HTR-8/SVneo (cell line): ENCODE measurements at places on chromosomes 12 and 14.
A peak's percentile ranks its signal among the peaks of the same experiment; 100 is the strongest.

GRCh38 chr14:61491224-61491623 lies 169.8 kb downstream of the PRKCH start:
- DNase-seq: no peak

- DNase-seq: no peak
These were observed 66.4 kb upstream of the BMP4 start for GRCh38 chr14:54023027-54023426.

DNA sequence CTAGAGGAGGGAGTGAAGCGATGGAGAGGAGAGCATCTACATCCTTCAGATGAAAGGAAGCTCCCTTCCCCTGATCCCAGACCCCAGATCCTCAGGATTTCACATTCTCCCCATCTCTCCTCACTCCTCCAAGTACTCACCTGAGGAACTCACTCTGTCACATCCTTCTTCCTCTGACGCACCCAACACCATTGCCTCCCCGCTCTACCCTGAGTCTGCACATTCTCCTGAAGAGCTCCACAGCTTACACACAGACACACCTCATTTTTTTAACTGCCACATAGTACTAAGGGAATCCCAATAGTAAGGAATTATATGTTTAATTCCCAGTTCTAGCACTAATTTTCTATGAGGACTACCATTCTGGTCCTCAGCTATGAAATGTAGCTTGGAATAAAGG lies 16.3 kb upstream of the METTL17 start:
- no peak for DNase-seq

DNA sequence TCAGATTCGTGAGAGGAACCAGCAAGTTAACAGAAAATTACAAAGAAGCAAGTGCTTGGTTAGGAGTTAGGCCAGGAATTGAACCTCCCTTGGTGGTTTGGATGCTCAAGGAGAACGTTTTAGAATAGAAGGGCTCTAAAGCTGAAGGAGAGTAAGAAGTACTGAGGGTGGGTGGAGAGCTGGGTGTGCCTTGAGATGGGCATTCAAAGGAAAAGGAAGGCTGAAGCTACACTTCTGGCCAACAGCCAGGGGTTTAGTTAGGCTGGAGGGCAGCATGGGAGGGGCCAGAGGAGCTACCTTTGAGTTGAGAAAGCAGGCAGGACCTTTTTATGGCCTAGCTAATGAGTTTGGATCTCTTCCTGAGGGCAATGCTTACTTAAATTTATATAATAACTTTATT lies 421.2 kb downstream of the CCDC91 start:
- no peak for DNase-seq

- no peak for DNase-seq
These were observed 234.8 kb upstream of the FKBP4 start for GRCh38 chr12:2559931-2560330.

- no peak for DNase-seq
These were observed 72.6 kb downstream of the EPS8 start for GRCh38 chr12:15716581-15716980.

- no peak for DNase-seq
These were observed 60.0 kb downstream of the NCOR2 start for GRCh38 chr12:124507188-124508109.

DNA sequence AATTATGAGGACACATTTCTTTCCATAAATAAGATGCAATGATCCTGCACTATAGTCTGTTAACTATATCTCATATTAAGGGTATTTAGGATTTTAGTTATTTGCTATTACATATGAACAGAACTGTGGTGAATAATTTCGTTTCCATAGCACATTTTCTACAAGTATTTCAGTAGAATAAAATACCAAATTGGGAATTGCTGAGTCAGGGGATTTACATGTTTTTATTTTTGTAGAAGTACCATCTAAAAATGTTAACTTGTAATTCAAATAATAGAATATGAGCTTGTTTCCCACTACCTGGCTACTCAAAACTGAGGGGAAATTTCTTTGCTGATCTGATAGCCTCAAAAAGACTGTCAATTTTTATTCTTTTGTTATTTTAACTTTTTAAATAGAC lies 124.1 kb downstream of the SCAF11 start:
- no peak for DNase-seq

DNA sequence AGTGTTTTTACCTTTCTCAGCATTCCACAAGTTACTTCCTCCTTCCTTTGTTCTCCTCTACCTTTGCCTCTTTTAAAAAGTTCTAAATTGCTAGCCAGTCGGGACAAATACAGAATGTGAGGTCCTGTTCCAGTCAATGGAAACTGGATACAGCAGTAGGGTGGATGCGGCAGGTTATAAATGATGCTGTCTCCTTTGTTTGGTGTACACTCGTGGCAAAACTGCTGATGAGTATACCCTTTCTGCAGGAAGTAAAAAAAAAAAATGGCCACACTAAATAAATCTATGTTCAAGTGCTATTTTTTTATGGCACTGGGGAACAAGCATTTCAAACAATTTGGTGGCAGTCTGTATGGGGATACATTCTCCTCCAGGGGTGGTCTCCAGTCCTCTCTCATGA lies 27.5 kb downstream of the KLRK1 start:
- no peak for DNase-seq

DNA sequence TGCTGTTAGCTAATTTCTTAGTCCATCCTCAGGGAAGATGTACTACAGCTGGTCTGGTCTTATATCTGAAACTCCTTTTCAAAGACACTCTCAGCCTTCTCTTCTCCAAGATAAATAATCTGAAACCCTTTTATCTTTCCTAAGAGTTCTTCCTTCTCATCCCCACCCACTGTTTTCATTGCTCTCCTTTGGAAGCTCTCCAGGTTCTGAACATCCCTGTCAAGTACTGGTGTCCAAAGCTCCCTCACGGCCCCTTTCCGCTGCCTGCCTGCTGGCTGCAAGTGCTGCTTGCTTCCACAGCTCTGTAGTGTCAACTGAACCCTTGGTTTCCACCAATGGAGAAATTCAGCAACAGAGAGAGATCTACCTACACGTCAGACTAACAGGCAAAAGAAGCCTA lies 6.6 kb upstream of the SLC6A13 start:
- DNase-seq: no peak

- DNase-seq: peak; percentile 40
These were observed 250.0 kb downstream of the PHLDA1 start for GRCh38 chr12:75781532-75782046.

GRCh38 chr14:21097636-21098075 lies 799 bp downstream of the ZNF219 start:
- DNase-seq: no peak

- DNase-seq: no peak
These were observed 52.5 kb downstream of the DUSP16 start for GRCh38 chr12:12510141-12510540.

- no peak for DNase-seq
These were observed 14.6 kb downstream of the PSMD9 start for GRCh38 chr12:121903202-121903601.

- DNase-seq: peak; percentile 60
These were observed 2.9 kb downstream of the SLC17A8 start for GRCh38 chr12:100359822-100360221.

DNA sequence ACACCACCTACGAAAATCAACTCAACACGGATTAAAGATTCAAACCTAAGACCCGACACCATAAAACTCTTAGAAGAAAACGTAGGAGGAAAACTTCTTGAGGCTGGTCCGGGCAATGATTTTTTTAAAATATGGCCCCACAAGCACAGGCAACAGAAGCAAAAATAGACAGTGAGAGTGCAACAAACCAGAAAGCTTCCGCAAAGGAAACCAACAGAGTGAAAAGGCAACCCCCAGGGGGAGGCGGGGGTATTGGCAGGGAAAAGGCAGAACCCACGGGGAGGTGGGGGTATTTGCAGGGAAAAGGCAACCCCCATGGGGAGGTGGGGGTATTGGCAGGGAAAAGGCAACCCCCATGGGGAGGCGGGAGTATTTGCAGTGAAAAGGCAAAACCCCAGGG lies 20.5 kb upstream of the FBRSL1 start:
- no peak for DNase-seq

DNA sequence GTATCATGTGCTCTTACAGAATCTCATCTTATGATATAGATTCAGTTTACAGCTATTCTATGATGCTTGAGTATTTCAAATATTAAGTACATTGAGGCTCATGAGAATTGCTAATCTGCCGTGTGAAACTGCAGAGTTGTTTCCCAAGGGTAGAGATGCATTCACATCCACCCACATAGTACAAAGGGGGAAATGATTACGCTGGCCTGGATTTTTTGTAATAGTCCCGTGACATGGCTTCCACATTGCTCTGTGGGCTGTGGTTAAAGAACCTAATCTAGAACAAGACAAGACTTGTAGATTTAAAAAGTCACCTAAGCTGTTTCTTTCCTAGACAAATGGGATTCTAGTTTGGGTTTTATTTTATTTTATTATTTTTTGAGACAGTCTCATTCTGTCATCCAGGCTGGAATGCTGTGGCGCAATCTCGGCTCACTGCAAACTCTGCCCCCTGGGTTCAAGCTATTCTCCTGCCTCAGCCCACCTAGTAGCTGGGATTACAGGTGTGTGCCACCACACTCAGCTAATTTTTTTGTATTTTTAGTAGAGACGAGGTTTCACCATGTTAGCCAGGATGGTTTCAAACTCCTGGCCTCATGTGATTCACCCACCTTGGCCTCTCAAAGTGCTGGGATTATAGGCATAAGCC lies 13.0 kb upstream of the RIOX1 start:
- no peak for DNase-seq

DNA sequence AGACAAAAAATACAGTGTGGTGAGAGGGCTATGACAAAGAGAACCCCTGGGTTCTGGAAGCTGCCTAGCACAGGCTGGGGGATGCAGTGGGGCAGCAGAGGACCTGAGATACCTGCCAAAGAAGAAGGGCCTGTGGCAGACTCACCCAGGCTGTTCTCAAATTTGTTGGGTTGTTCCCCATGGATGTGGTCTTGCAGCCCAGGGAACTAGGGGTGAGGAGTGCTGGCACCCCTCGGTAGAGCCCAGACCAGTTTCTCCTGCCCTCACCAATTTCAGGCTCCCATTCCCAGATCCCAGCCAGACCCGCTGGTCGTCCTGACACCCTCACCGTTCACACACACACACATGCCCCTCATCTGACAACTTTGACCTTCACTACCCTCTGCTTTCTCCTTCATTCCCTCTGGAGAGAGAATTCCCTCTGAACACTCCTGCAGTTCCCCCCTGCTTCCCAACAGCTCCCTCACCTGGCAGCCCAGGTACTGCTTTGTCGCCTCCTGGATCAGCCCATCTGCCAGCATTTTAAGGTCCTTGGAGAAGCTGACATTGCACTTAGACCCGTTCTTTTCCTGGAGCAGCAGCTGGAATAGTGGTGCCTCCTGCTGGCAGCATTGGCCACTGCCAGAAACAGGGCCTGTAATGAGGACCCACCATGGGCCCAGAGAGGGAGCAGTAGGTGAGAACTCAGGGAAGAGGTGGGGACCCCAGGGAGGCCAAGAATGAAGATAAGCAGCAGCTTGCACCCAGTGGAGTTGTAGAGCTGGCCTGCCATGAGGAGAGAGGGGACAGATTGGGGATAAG lies 5.9 kb upstream of the GDF11 start:
- DNase-seq: no peak

- no peak for DNase-seq
These were observed 11.8 kb downstream of the MTERF2 start for GRCh38 chr12:106975098-106975497.

DNA sequence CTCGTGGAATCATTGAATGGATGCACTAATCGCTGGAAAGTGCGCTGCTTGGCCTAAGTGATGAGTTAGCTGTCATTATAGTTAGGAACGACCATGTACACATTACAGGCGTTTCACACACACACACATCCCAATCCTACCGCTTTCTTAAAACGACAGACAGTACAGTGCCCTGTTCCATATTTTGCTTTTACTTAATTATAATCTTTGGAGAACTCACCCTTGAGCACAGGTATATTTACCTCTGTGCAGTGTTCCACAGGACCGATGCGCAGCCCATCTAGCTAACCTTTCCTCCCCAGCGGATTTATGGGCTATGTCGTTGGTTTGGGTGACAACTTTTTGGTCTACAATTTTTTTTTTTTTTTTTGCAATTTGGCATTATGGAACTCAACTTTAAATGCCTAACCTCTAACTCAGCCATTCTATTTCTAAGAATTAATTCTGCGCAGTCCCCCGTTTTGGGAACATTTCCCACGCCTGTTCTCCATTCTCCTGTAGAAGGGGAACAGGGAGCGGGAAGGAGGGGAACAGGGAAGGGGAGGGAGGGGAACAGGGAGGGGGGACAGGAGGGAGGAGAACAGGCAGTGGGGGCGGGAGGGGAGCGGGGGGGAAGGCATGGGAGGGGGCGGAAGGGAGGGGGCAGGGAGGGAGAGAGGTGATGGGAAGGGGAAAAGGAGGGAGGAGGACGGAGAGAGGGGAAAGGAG lies 663 bp upstream of the ULK1 start:
- no peak for DNase-seq

- no peak for DNase-seq
These were observed 30.6 kb upstream of the NFKBIA start for GRCh38 chr14:35435177-35435576.

DNA sequence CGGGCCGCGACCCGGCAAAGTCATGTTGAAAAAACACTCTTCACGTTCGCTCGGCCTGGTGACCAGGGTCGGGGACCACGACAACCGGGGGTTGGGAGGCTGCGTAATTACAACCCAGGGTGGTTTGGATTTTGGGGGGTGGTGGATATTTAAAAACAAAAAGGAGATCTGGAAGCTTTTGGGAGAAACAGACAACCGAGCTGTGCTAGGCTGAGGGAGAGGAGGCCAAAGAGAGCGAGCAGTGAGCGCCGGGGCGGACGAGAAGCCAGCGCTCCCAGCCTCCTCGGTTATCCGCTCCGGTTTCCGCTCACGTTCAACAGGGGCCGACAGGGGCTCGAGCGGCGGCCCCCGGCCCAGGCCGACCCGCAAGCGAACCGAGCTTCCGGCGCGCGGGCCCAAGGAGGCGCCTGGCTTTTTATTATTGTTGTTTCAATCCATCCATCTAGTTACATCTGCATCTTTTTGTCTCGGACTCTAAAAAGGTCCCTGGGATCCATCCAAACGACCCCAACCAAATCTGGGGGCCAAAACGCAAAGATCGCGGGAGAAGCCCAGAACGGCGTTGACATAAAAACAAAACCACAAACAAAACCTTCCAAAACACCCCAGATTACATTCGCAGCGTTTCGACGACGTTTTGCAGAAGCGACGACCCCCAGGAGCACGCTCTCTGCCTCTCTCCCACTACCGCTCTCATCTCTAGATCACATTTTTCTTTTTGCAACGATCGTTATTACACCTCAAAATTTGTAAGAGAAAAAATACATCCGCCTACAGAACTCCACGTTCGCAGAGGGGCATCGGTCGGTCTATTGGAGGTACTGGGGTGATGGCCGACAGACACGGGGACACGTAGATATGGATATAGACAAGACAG lies 771 bp downstream of the OTX2 start:
- DNase-seq: no peak

DNA sequence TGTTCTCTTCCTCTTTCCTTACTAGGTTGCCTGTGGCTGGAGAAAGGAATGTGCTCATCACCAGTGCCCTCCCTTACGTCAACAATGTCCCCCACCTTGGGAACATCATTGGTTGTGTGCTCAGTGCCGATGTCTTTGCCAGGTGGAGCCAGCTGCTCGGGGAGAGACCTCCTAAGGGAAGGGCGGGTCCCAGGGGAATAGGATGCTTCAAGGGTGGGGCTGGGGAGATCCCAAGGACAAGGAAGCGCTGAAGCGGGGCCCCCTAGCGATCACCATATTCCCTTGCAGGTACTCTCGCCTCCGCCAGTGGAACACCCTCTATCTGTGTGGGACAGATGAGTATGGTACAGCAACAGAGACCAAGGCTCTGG lies 10.2 kb downstream of the MARS1 start:
- DNase-seq: no peak

GRCh38 chr12:55925870-55926737 lies 1.6 kb downstream of the PYM1 start:
- no peak for DNase-seq
